HEK293T (cell line): ENCODE measurements at places on chromosomes 5 and 9.

DNA sequence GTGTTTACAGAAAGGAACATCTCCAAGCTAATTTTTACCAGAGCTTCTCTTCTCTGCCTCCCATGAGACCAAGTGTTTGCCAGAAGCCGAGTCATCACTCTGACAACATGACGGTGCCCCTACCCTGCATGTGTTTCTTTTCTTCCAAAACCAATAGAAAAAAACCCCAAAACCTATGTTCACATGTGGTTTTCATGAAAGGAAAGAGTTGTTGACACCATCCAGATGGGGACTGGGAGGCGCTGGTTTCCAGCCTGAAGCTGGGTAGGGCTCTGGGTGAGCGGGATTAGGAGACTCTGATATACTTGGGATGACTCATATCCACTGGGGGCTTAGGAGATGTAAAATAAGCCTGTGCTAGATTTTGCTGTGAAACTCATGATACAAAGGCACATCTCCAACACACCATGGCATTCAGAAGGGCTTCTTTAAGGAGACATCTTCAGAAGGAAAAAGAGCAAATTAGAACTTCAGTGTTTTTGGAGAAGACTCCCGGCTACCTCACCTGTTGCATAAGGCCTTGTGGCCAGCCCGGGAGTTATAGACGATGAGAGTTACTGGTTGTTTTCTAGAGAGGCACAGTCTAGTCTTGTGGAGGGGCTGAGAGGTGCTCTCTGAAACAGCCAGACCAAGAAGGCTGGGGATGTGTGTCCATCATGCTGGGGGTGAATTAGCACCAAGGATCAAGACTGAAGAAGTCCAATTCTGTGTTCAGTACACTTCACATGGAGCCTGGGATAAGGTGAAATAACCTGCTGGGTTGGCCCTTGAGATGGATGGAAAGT, 108.9 kb upstream of the LHFPL2 start:
- no peak for DNase-seq

DNA sequence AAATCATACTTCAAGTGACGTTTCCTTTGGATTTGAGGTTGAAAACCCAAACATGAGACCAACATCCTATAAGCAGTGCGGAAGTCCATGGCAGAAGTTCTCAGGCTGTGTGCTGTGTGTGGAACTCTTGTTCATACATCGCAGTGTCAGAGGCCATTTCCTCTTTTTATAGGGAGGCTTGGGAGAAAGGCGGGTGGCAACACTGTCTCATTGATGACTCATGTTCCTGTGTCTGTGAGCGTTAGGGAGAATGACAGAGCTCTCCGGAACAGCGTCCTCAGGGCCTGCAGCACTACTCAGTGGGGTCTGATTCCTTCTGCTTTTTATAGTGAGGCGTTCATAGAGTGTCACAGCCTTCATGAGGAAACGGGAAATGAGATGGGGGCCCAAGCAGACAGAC, 98.8 kb upstream of the BASP1 start:
- DNase-seq: peak; percentile 35

DNA sequence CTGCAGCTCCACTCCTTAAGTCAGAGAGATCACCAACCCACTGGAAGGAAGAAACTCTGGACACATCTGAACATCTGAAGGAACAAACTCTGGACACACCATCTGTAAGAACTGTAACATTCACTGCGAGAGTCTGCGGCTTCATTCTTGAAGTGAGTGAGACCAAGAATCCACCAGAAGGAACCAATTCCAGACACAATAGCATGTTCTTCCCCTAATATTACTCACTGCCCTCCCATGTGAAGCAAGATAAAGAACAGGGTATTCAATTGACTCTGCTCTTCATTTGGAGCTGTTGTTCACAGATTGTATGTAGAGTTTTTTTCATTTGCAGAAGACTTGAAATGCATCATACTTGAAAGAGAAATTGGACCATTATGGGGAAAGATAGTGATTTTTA, 10.8 kb downstream of the SAXO1 start:
- DNase-seq: no peak

- DNase-seq: no peak
Observed at GRCh38 chr5:142869886-142870285, 99.7 kb downstream of the ARHGAP26 start.

- DNase-seq: no peak
Observed at GRCh38 chr9:121184463-121184862, 17.2 kb downstream of the RAB14 start.

- no peak for DNase-seq
Observed at GRCh38 chr9:73165911-73166310, 14.2 kb downstream of the ANXA1 start.

DNA sequence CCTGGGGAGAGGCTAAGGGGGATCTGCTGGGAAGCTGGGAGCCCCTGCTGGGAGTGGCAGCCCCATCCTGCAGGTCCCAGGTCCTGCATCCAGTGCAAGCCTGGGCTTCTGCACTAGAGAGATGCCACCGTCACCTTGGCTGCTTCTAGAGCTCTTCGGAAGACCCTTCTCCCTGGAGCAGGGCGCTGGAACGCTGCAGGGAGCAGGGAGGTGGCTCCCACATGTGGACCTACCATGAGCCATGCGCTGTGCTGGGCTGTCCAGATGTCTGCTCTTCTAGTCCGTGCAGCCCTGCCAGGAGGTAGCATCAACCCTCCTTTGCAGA, 90.9 kb upstream of the PHYKPL start:
- DNase-seq: no peak

GRCh38 chr9:20271096-20271495, 351.2 kb downstream of the MLLT3 start:
- DNase-seq: no peak

DNA sequence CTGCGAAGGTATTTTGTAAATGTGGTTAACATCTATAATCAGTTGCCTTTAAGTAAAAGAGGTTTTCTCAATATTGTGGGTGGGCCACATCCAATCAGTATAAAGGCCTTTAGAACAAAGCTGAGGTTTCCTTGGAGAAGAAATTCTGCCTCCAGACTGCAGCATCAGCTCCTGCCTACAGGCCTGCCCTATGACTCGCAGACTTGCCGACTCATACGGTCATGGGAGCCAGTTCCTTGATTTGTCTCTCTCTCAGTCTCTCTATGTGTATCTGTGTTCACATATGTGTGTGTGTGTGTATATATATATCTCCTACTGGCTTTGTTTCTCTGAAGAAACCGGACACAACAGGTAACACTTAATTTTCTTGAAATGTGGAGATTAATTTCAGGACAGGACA, 45.3 kb downstream of the SLC36A1 start:
- DNase-seq: no peak

DNA sequence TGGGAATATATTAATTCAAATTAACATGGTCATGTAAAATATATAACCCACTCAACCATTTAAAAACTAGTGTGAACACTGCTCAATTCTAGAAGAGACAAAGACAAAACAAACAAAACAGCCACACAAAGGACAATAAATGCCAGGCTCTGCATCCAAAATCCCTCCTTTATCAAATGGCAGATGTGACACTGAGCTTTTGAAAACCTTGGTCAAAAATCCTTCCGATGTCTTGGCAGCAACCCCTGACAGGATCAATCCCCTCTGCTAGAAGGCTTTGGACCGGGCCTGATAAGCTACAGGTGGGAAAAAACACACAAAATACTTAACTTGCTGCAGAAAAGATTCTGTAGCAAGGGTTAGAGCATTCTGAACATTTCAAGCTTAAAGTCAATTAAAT, 61.5 kb downstream of the ZFR start:
- DNase-seq: no peak

GRCh38 chr5:97085459-97086181, 56.8 kb downstream of the LIX1 start:
- no peak for DNase-seq

- no peak for DNase-seq
Observed at GRCh38 chr9:22157276-22157675, 148.2 kb upstream of the CDKN2B start.

- DNase-seq: no peak
Observed at GRCh38 chr5:83099001-83099400, 21.7 kb downstream of the XRCC4 start.

- DNase-seq: no peak
Observed at GRCh38 chr5:149807614-149808013, 77.5 kb downstream of the PPARGC1B start.

- no peak for DNase-seq
Observed at GRCh38 chr5:137453483-137454080, 45.5 kb downstream of the SPOCK1 start.

- DNase-seq: no peak
Observed at GRCh38 chr9:95079461-95079860, 238.0 kb downstream of the FANCC start.

DNA sequence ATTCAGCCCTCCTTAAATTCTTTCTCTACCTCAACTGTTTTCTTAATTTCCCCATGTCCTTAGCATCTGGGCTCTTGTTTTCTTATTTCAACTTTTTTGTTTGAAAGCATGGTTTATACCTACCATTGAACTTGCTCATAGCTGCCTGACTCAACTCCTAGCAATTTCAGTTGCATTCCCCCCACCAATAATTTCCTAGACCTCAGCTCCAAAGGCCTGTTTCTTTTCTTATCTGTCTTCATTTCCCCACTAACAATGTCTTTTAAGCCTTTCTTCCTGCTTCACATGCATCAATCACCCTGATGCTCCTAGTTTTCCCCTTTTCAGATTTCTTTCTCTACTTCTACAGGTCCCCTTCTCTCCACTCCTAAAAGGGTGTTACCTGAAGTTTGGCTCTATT, 129.7 kb upstream of the PDE4D start:
- DNase-seq: no peak

GRCh38 chr9:94982211-94982610, 255.7 kb downstream of the AOPEP start:
- DNase-seq: no peak

DNA sequence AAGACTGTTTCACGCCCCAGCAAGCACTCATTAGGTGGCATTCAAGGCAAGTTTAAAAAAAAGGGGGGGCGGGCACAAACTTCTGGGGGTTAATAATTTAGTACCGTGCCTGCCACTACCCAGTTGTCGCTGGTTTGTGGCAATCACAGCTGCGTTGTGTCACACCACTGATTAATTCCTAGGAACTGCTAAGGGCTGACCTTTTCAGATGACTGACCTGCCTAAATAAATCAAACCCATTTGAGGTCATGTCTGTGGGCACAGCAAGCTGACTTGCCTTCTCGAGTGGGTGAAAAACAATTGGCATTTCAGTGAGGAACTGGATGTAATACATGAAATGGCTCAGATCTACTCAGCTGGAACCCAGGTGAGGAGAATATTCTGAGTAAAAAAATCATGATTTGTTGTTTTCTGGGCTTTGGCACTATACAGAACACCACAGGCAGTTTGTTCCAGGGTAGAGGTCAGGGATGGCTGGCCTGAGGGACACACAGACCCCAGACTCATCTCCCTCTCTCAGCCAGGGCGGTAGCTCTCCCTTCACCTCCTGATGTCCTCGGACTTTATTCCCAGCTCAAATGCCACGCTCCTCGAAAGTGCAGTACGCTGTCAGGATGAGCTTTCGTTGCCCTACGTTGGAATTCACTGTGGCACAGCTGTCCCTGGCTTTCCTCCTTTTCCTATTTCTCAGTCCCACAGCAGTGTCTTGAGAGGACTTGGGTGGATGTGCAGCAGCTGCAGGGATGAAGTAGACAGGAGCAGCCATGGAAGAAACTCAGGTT, 15.5 kb upstream of the MGAT1 start:
- no peak for DNase-seq

DNA sequence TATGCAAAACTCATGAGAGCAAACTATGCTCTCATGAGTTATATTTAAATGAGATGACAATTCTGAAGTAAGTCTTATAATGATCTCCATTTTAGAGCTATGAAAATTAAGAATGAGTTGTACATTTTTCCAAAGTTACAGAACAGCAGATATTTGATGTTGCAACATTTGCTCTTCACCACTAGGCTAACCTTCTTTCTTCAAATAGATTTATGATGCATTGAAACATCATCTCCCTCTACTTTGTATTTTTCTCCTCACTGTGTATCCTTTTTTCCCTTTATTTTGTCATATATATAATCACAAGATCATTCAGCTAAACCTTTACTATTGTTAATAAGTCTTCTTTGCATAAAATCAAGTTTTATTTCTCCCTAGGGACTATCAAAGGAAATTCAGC, 497.7 kb upstream of the TYRP1 start:
- DNase-seq: no peak

GRCh38 chr5:179165421-179166170, 105.4 kb downstream of the ZNF354C start:
- DNase-seq: no peak

GRCh38 chr5:154778534-154778933, 23.4 kb downstream of the LARP1 start:
- no peak for DNase-seq

GRCh38 chr5:10601246-10602030, 37.6 kb downstream of the ANKRD33B start:
- peak; percentile 66 for DNase-seq

DNA sequence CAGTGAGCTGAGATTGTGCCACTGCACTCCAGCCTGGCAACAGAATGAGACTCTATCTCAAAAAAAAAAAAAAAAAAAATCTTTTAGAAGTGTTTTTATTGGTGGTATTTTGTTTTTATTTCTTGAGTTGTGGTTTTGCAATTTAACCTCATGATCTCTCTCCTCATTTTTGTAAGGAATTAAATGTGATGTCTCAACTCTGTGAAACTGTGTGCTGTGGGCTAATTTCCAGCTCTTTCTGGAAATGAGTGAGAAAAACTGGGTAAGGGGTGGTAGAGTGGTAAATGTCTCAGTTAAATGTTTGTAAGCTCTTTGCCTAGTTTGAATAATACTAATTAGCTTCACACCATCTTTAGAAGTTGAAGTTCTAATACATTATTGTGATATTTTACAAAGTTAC, 29.0 kb downstream of the ACO1 start:
- DNase-seq: no peak

DNA sequence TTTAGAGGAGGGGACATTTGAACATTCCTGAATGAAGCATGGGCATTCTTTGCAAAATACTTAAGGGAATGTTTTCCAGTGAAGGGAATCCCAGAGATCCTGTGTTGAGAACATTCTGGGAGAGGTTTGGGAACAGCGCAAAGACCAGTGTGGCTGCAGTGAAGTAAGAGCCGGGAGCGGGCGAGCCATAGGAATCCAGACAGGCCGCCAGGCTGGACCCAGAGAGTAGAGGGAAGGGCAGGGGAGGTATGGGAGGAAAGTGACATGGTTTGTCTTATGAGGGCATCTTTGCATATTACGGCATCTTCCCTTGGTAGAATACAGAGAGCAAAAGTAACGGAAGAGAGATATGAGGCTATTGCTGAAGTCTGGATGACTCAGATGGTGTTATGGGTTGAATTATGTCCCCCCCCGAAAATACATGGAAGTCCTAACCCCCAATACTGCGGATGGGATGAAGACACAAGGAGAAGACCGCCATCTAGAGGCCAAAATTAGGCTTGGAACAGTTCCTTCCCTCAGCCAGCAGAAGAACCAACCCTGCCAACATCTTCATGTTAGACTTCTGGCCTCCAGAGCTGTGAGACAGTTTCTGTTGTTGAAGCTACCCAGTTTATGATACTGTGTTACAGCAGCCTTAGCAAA, 268.2 kb downstream of the MAST4 start:
- no peak for DNase-seq

DNA sequence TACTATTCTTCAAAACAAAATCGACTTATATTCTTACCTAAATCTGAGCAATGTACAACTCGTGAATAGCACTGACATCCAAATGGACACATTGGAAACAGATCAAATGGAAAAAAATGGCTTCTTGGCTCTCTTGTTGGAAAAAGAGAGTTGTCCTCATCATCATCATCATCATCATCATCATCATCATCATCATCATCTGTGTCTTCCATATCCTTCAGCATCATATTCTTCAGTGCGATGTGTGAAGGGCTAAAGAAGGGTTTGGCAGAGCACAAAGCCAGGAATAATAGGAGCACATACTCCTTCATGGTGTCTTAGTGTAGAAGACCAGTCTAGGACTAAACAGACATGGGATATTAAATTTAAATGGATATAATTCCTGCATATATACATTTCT, 7.7 kb downstream of the ASPN start:
- no peak for DNase-seq

GRCh38 chr5:172713809-172714490, 57.0 kb downstream of the DUSP1 start:
- DNase-seq: no peak
